ENCODE measurements at places on chromosomes 12 and 14.

DNA sequence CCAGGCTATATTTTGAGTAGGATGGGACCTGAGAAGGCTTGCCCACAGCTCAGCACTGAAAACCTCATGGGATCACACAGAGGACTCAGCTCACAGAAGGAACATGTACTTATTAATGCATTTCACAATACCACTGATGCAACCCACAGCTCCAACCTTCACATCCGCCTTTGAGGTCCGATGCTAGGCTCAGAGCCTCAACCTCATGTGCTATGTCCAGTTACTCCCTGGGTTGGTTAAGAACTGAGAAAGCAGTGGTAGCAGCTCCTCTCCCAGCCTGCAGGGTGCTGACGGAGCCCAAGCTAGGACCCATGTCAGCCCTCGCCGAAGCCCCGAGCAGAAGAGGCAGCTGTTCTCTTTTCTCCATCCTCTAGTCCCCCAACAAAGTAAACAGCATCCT lies 52.9 kb downstream of the SPTB start:
- no peak for DNase-seq

- no peak for DNase-seq
Observed at GRCh38 chr12:85923767-85924331, 49.8 kb downstream of the NTS start.

- DNase-seq, result no peak
Observed at GRCh38 chr14:69910871-69911270, 31.7 kb downstream of the SMOC1 start.

GRCh38 chr12:32402946-32403345 lies 3.6 kb downstream of the FGD4 start:
- no peak for DNase-seq

GRCh38 chr12:82855872-82856271 lies 169.2 kb downstream of the TMTC2 start:
- no peak for DNase-seq
